ENCODE measurements at places on chromosomes 3 and 15.

- no peak for DNase-seq
Measured at GRCh38 chr3:188124184-188124583, 29.8 kb upstream of the LPP start.

DNA sequence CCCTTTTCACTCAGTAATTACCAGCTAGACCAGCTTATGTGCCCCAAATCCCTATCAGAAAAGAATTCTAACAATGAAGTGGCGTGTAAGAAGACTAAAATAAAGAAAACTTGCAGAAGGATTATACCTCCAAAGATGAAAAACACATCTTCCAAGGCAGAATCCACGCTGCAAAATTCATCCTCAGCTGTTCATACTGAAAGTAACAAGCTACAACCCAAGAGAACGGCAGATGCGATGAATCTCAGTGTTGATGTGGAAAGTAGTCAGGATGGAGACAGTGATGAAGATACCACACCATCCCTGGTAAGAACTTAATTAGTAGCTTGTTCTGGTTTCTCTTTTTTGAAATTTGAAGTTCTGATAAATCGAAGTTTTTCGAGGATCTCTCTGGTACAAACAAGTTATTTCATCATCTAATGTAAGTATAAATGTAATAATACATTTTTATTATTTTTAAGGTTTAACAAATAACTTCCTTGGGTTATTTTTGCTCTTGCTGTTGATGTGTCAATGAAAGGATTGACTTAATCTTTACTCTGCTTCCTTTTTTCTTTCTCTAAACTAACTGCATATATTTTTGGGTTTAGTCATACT, 1.4 kb downstream of the WDR76 start:
- DNase-seq, result no peak

DNA sequence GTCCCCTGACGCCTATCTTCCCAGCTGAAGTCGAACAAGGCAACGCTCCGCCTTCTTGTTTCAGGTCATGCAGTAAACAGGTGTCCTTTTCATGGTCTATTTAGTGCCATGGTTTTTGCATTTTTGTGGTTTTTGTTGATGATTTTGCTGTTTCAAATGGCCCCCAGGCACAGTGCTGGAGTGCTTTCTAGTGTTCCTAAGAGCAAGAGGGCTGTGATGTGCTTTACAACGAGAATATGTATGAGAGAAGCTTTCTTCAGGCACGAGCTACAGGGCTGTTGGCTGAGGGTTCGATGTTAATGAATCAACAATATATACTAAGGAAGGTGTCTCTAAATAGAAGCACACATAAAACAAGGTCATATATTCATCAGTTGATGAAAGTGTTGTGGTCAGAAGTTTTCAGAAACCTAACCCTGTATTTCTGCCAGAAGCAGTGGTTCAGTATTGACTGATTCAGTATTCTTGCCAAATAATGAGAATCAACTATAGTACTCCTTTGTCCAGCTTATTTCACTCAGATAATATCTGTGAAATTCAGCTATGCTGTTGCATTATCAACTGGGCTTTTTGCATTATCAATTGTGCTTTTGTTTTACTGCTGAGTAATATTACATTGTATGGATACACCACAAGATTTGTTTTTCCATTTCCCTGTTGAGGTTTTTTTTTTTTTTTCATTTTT, 18.5 kb downstream of the LIMD1 start:
- DNase-seq, result no peak

- no peak for DNase-seq
Measured at GRCh38 chr15:56931639-56932508, 13.4 kb downstream of the TCF12 start.

DNA sequence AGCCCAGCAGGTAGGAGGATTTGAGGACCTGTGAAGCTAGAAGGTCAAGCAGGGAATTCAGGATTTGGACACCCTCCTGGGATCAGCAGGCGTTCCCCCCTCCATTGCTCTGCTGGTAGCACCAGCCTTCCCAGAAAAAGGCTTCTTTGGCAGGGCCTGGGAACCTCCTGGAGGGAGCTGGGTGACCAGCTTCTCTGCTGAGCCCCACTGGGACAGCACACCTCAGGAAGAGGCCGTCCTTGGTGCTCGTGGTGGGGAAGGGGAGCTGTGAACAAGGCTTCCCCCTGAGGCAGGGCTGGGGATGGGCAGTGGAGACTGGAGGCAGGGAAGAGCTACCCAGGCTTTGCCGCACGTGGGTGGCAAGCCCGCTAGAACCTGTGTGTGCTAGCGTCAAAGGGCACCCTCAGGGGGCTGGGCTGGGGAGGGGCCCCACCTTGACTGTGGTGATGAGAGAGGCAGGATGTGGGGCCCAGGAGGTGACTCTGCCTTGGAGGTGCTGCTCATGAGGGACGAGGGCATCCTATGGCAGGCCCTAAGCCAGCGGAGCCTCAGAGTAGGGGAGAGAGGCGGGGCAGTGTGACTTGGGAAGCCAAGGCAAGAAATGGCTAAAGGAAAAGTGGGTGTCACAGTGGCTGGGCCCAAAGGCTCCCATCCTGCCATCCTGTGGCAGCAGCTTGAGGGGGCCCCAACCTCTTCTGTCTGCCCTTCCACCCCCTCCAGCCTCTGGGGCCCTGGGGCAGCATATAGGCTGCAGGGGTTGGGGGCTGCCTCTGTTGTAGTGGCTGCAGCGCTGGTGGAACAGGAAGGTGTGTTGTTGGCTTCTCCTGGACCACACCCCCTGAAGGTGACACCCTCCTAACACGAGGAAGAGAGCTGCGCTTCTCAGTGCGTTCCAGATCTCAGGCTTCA, 20.7 kb downstream of the KLF13 start:
- DNase-seq, result no peak

GRCh38 chr3:10281951-10282350, 10.8 kb downstream of the GHRL start:
- DNase-seq, result no peak

- DNase-seq, result no peak
Measured at GRCh38 chr3:66948041-66948440, 50.1 kb upstream of the KBTBD8 start.

GRCh38 chr15:68930268-68931022, at the start of gene SPESP1:
TSS of gene SPESP1 (plus strand) at chr15:68930525. CDS start at chr15:68930654, 129 bp downstream.
- DNase-seq, result no peak

DNA sequence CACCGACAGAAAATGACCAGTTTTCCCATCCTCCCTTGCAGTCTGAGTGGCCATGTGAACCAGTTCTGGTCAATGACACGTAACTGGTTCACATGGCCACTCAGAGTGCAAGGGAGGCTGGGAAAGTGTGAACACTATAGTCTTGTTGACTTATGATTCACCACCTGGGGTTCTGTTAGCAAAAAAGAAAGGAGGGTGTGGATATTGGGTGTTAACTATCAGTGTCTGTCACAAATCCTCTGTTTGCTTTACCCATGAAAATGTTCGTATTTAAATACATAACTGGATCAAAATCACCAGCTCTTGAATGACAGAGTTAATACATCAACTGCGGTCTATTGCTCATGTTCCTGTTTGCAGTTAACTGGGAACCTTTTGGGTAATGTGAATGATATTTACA, 92.3 kb downstream of the ADAMTSL3 start:
- DNase-seq, result no peak

DNA sequence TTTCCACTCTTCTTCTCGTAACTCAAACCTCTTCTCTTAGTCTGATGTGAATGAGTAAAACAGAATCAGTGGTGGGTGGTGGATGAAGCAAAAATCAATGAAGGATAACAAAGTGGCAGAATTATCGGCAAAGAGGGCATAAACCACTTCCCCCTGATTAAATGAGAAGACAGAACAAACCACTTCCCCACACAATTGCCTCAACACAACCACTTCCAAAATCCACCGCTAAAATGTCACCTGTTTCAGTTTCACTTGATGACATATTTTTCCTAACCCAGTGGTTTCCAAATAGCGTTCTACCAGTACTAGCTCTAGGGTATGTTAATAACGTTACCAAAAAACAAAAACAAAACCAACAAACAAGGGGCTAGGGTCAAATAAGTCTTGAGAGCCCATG, 478.7 kb upstream of the WNT5A start:
- no peak for DNase-seq

GRCh38 chr15:88652456-88653199, 13.8 kb downstream of the ISG20 start:
- DNase-seq, result no peak

DNA sequence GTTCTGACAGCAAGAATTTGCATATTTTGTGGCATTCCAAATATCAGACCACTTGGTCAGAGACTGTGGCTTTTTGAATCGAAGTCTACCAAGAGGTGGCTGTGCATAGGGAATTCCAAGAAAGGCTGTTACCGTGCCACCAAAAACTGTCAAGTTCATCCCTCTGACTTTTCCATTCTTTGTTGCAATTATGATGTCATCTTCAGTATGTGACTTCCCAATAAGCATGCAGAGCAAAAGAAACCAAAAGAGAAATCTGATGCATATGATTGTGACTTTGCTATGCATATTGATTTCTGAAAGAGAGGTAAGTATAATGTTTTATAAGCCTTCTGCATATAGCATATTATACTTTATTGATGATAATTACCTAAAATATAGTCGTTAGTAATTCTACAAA, 6.5 kb downstream of the BCHE start:
- no peak for DNase-seq

DNA sequence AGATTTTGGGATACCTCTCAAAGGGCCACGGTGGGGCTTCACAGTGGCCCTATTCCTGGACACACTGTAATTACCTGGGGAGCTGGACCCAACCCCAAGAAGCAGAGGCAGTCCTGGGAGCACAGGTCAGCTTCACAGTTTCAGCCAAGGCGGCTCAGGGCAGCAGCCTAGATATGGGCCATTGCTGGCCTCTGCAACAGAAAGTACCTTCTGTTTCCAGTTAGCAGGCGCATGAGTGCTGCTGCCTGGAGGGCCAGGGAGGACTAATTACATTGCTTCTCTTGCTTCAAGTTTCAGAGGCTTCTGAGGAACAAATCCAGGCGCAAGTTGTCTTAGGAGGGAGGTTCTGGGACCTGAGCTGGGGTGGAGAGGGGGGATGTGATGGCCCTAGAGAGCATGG, 13.5 kb upstream of the DUSP7 start:
- no peak for DNase-seq

GRCh38 chr3:111667621-111668239, 72.6 kb upstream of the ZBED2 start:
- no peak for DNase-seq

DNA sequence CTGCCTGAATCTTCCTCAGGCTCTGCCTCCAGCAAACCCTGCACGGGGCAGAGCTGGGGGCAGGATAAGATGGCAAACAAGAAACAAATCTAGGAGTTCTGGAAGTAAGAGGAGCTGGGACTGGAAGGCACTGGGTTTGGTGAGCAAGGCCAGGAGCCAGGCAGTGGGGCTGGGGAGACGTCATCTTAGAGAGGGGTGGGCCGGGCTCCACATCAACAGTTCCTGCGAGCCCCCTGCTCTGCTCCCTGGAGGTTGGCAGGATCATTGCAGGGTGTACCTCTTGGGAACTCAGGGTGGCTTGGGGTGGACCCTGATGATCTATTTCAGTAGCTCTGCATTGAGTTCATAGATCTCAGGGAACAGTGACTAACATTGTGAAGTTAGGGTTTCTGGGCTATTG, 87.3 kb upstream of the PRR23E start:
- no peak for DNase-seq

DNA sequence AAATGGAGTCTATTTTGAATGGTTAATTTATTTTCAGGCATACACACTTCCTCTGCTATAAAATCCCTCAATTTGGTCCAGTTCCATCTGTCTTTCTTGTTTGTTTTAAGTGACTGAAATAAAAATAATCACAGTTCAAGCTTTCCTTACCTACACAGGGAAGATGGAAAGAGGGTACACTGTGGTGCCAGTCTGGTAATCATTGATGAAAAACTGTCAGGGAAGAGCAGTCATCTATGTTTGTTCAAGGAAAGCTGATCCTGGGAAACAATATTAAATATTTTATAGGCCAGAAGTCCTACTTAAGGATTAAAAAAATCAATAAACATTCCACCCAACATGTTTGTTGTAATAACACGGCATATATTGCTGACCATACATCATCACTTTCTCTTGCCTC, 115.2 kb upstream of the KCNMB2 start:
- no peak for DNase-seq

GRCh38 chr3:54836871-54837270, 91.0 kb downstream of the LRTM1 start:
- no peak for DNase-seq

- no peak for DNase-seq
Measured at GRCh38 chr15:73573572-73573971, 59.6 kb downstream of the NPTN start.

DNA sequence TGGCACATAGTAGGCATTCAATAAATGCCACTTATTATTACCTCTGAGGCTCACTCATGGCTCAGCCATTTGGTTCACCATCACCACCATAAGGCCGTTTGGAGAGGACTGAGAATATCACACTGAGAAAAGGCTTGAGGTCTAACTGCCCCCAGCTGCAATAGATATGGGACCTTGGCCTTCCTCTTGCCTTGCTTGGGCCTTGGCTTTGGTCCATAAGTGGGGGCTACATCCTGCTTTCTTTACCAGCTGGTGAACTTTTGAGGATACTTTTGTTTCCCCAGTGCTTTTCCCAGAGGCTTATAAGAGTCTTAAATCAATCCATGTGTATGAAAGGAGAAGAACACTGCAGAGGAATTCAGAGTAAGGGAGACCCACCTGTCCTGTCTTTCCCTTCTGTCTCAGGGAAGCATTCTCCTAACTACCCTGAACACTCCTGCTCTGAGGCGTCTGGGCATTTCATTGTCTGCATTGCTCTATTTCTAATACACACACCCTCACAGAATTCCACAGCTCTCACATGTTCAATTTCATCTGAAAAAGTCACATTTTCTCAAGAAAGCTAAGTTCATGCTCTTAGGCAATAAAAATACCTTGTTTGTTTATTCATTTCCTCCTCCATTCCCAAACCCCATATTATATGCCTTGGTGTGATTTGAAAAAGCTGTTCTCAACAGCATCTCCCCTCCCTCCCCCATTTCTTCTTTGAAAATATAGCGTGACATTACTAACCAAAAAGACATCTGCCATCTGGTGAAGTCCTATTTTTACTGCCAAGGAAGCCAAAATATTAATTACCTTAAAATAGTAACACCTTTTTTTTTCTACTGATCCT, 22.5 kb upstream of the KCNMB2 start:
- no peak for DNase-seq

- DNase-seq, result no peak
Measured at GRCh38 chr3:71587958-71588357, 4.4 kb upstream of the FOXP1 start.

GRCh38 chr15:88239594-88239993, 16.9 kb downstream of the NTRK3 start:
- no peak for DNase-seq

DNA sequence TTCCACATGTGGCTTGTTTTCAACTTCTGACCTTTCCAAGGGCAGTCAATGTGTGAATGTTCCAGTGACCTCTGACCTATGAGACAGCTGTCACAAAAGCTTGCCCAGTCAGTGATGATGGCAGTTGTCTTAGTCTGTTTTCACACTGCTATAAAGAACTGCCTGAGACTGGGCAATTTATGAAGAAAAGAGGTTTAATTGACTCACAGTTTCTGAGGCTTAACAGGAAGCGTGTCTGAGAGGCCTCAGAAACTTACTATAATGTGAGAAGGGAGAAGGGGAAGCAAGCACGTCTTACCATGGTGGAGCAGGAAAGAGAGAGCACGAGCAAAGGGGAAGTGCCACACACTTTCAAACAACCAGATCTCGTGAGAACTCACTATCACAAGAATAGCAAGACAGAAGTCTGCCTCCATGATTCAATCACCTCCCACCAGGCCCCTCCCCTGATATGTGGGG, 95.6 kb downstream of the ECT2 start:
- no peak for DNase-seq

Data from cortex of kidney (tissue), 1 donor.